ENCODE measurements at places on chromosomes 1 and 21.

DNA sequence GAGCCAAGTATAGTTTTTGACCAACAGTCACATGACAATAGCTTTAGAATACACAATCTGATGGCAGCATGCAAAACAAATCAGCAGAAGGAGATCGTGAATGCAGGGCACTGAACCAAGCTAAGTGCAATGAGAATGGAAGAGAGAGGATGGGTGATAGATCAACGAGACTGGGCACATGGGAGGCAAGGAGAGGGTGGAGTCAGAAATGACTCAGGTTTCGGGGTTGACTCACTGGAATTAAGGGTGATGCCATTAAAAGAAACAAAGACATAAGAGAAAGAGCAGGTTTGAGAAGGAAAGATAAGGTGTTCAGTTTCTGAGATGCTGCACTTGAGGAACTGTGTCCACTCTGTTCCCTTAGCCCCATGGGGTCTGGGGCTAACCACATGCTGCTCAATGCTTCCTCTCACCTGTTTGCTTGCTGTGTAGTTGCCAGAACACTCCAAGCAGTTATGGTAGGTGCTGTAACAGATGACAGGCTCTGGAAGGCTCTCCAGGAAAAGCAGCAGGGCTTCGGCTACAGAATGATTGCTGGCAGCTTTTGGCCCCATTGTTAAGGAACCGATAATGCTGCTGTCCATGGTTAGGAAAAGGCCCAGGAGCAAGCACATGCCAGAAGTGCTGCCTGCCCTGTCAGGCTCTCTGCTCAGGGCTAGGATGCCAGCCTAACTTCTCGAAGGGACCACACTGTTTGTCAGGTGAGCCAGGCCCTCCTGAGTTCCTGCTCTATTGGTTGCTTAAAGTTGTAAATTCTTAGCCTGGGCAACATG, 6.1 kb upstream of the MTF1 start:
- DNase-seq = no peak

DNA sequence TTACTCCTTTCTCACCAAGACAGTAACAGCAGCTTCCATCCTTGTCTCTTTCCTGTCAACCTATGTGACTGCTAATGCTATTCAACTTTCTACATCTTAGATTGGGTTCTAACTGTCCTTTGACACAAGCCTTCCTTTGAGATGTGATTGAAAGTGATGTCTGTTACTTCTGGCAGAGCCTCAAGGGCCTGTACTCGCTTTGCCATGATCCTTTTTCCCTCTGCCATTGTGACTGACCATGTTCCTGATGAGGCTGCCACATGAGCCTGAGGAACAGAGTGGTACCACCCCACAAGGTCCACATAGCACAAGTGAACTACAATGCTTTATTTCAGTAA, 138.8 kb upstream of the RAB4A start:
- no peak for DNase-seq

DNA sequence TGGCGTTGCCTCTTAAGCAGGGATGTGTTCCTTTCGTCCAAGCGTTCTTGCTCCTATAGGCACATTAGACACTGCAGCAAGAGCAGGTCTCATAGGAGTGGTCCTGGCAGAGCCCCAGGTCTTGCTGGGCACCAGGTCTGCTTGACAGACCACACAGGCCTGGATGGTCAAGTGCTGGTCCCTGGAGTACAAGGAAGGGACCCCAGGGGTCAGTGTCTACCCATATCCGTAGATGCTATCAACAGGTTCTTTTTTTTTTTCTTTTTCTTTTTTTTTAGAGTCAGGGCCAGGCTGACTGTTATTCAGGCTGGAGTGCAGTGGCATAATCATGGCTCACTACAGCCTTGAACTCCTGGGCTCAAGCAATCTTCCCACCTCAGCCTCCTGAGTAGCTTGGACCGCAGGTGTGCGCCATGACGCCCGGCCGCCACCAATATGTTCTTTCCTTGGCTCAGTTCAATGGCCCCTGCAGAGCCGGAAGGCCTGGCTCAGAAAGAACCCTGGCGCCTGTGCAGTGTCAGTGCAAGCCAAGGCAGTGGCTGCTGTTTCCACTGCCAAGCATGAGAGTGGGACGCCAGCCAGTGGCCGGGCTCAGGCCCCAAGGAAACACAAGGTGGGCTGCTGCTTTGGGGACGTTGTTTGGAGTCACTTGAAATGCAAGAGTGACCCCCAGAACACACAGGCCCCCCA, 10.0 kb upstream of the TNFRSF8 start:
- no peak for DNase-seq

- DNase-seq = no peak
Measured at GRCh38 chr1:163130225-163130856, 61.2 kb downstream of the RGS4 start.

GRCh38 chr21:26795866-26796329, 49.3 kb downstream of the ADAMTS1 start:
- no peak for DNase-seq

DNA sequence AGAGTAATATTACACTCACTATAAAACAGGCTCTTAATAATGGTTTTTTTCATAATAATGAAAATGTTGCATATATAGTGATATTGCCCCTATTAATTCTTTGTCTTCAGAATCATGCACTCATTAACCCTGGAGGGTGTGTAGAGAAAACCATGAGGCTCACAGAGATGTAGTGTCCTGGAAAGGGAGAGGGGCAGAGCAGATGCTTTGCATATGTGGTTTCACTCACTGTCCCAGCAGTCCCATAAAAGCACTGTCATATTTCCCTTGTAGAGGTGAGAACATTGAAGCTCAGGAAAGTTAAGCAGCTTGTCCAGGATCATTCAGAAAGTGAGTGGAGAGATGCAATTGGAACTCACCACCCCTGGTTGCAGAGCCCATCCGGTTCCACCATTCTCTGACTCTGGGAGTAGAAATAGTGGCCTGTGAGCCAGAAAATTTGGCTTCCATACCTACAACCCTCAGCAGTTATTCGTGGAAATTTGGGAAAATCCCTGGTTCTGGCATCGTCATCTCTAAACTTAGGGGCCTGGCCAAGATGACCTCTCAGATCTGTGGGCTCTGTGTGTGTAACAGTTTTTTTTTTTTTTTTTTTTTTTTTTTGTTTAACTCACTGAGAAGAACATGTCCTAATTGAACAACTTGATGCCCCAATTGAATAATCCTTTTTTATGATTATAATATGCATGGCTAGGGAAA, 86.4 kb downstream of the RGL1 start:
- no peak for DNase-seq

DNA sequence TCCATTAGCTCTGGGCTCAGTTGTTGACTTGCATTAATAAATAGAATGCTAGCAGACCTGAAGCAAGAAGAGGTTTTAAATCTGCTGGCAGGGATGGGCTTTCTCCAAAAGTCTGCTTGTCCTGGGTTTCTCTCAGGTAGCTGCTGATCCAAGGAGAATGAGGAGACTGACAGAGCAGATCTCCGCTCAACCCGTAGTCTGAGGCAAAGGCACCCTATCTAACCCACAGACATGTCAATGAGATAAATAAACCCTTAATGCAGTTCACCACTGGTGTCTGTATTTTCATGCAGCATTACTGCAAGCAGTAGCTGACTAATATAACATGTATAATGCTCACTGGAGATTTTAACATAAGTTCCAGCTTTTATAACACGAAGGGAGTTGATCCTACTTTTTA, 44.1 kb upstream of the RGS21 start:
- DNase-seq = no peak

- DNase-seq = no peak
Measured at GRCh38 chr1:93708734-93709481, 27.3 kb upstream of the BCAR3 start.

- no peak for DNase-seq
Measured at GRCh38 chr1:6209661-6210580, 4.0 kb downstream of the RNF207 start.

DNA sequence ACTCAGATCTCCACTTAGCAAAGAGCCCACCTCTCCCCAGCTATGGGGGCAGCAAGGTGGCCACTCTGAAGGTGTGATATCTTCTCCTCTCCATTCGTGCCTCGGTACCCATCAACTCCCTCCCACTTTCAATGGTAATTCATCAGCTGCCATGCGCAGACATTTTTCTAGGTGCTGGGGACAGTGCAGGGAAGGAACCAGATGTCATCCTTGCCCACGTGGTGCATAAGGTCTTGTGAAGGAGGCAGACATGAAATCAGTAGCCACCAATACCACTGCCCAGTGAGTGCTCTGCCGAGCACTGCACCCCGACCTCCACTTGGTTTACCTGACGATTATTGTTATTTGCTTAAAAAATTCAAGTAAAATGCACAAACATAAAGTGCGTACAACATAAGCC, 76.3 kb upstream of the CSF3R start:
- DNase-seq = no peak

GRCh38 chr1:200988693-200989092, 34.8 kb downstream of the KIF21B start:
- no peak for DNase-seq

- DNase-seq = no peak
Measured at GRCh38 chr1:29970747-29971325, 734.5 kb downstream of the PTPRU start.

- no peak for DNase-seq
Measured at GRCh38 chr1:156233426-156234127, 8.4 kb upstream of the BGLAP start.

DNA sequence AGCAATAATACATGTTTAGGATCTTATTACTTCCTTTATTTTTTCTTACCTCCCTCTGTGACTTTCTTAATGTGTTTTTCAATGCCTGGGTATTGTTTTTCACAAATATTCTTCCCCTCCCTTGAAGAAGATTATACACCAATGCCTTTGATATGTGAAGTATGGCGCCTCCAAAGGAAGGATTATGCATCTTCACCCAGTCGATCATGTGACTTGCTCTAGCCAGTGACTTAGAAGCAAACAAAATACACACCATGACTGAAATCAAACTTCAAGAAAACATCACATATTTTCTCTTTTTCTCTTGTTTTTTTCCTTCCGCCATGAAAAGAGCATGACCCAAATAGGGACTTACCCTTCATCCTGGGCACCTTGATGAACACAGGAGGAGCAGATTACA, 297.1 kb downstream of the NCAM2 start:
- no peak for DNase-seq

GRCh38 chr1:211327346-211327921, 801 bp downstream of the TRAF5 start:
- DNase-seq = no peak

DNA sequence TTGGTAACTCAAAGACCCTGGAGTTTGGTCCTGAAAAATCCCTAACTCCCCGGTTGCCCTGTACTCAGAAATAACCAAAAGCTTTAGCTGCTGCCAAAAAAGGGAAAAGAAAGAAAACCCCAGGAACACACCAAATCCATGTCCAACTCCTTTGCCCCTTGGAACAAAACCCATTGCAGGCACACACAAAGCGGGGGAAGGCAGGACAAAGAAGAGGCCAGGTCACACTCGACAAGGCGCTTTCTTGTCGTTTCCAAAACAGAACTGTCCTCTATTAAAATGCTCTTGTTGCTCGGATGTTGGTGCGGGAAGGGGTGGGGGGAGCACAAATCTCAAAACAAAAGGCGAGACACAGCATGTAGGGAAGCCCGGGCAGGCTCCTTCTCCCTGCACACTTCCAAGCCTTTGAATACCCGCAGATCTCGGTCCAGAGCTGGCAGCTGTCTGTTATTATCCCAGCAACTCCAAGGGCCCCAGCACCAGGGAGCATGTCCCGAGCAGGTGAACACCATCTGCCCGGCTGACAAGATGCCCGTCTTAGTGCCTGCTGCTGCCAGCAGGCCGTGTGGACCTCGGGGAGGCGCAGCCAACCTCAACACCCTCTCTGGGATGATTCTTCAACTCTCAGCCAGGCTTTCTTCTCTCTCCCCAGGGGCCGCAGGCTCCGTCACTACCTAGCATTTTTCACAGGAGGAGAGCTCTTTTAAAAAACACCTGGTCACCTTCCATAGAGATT, 96.4 kb downstream of the SSBP3 start:
- no peak for DNase-seq

DNA sequence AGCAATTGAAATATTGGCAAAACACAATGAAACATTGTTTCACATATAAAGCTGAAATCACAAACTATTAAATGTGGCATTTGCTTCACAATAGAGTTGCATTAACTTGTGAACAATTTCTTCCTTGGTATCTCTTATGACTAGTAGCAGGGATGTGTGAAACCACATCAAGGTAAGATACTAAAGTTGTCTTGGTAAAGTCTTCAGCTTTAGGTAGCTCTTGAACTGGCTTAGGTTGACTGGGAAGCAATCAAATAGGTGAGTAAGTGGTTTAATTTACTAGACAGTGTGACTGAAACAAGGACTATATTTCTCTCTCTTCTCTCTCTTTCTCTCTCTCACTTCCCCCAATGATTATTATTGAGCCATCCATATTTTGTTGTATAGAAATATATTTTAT, 141.5 kb upstream of the KCNK2 start:
- no peak for DNase-seq

GRCh38 chr21:33543505-33544129, 779 bp downstream of the SON start:
- no peak for DNase-seq

DNA sequence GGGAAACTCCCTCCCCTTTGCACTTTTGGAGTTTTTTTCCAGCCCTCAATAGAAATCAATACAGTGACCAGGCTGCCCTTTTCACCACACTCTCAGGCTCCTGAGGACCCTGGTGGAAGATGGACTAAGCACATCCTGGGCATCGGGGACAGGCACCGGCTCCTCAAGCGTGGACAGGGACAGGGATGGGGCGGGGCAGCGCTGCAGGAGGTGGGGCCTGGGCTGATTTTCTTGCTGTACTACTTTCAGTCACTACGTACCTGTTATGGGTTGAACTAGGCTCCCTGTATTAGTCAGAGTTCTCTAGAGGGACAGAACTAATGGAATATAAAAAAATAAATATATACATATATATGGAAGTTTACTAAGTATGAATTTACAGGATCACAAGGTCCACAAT, 2.5 kb downstream of the MX2 start:
- DNase-seq = peak; percentile 71

DNA sequence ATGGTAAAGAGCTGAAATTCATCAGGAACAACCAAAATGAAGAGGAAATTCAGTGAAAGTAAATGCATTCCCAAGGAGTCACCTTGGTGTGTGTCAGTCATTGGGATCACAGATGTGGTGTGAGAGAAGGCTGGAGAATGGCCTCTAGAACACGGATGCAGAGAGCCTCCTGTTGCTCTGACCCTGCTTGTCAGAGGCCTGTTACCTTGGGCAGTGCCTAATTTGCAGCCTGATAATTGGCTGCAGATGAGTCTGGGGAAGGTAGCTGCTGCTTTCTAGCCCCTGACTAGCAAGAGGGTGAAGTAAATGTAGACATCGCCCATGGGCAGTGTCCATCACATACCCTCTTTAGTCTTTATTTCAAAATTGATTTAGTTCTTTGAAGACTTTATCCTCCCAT, 3.3 kb downstream of the GCSAML start:
- DNase-seq = no peak
